ENCODE measurements at places on chromosomes 2 and 18. TPM values are rescaled to one million over a fixed set of nuclear protein-coding genes. Genes with fewer than 3 reads are reported as not detected.

Gene GRHL1
- total RNA-seq = 0.19 TPM

Gene CD207
- total RNA-seq = not detected

Gene ZRANB3
- 7.5 TPM for total RNA-seq

Gene ALK
- total RNA-seq = not detected

Gene PKDCC
- total RNA-seq = 35.9 TPM

Gene HOXD1
- not detected for total RNA-seq

Gene FEV
- total RNA-seq = not detected

Gene DYNAP
- total RNA-seq = not detected

Gene MTCL1
- 11.9 TPM for total RNA-seq

Gene SAG
- total RNA-seq = not detected

Gene TPO
- not detected for total RNA-seq

Gene SNED1
- 37.2 TPM for total RNA-seq

Gene NEUROD1
- total RNA-seq = not detected

Gene PSMA8
- not detected for total RNA-seq

Gene GALR1
- total RNA-seq = not detected

Gene SPATS2L
- total RNA-seq = 55.9 TPM

Gene IL1A
- total RNA-seq = 0.13 TPM

Gene SPHKAP
- total RNA-seq = 0.19 TPM

Gene SIX3
- total RNA-seq = not detected

Gene UGT1A5
- total RNA-seq = not detected

Gene RESP18
- not detected for total RNA-seq

Gene GKN2
- not detected for total RNA-seq

Gene TWIST2
- 17.8 TPM for total RNA-seq

Gene ANO7
- total RNA-seq = 0.40 TPM

Gene NEB
- 0.53 TPM for total RNA-seq

Gene TGFA
- 0.06 TPM for total RNA-seq

Gene CYP26B1
- total RNA-seq = 0.25 TPM

Gene MEP1B
- total RNA-seq = not detected

Gene DOCK10
- total RNA-seq = 4.0 TPM

Gene C18orf63
- total RNA-seq = not detected

Gene SPR
- 30.8 TPM for total RNA-seq

Gene POTEI
- not detected for total RNA-seq

Gene IRS1
- 9.4 TPM for total RNA-seq

Gene RGPD8
- total RNA-seq = 12.9 TPM

Gene OXER1
- total RNA-seq = not detected

Gene DSG4
- total RNA-seq = not detected

Gene LCT
- total RNA-seq = not detected

Gene SLC11A1
- 0.19 TPM for total RNA-seq

Gene HNMT
- total RNA-seq = 90.6 TPM

Gene CNOT9
- total RNA-seq = 36.4 TPM

Gene TTC27
- 24.0 TPM for total RNA-seq

Gene SYT4
- not detected for total RNA-seq

Gene FLACC1
- total RNA-seq = 1.6 TPM

Gene KRTCAP3
- 0.13 TPM for total RNA-seq

Gene DUSP28
- total RNA-seq = 3.4 TPM

Gene AOX1
- total RNA-seq = 23.0 TPM

Gene SCYGR4
- not detected for total RNA-seq

Gene CHST10
- total RNA-seq = 4.5 TPM

Gene MYO3B
- 0.12 TPM for total RNA-seq

Gene HOXD10
- not detected for total RNA-seq

Gene IHH
- total RNA-seq = under 0.01 TPM

Gene SERPINB3
- not detected for total RNA-seq

Gene SLC9A2
- not detected for total RNA-seq
